ENCODE measurements at places on chromosomes 1 and 21.

DNA sequence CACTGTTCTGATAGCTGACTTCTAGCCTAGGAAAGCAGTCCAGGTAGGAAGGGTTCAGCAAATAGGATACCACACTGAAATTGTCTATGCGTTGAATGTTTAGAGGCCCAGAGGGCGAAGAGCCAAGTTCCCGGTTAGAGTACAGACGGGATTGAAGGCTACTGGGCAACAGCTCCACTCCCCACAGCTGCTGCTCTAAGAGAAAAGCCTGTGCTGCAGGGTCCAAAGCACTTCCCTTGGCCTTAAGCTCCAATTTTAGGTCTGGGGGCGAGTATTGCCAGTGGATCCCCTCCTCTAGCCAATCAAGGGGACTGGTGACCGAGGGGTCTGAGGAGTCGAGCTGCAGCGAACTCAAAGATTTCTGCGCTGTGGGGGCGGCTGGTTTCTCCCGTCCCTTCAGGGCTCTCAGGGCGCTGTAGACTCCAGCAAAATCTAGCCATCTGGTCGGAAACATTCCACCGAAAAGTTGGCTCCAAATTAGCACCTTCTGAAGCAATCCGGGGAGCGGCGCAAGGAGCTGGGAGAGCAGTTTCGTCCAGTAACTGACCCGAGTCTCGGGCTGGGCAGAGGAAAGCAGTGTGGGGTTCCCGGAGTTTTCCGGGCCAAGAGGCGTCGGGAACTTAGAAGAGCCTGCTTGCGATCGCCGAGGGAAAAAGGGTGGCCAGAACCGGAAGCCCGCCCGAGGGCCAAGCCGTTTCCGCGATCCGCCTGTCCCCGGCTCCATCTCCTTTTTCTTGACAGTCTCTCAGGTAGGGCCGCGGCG lies 748 bp downstream of the PPP1R15B start:
- no peak for DNase-seq

DNA sequence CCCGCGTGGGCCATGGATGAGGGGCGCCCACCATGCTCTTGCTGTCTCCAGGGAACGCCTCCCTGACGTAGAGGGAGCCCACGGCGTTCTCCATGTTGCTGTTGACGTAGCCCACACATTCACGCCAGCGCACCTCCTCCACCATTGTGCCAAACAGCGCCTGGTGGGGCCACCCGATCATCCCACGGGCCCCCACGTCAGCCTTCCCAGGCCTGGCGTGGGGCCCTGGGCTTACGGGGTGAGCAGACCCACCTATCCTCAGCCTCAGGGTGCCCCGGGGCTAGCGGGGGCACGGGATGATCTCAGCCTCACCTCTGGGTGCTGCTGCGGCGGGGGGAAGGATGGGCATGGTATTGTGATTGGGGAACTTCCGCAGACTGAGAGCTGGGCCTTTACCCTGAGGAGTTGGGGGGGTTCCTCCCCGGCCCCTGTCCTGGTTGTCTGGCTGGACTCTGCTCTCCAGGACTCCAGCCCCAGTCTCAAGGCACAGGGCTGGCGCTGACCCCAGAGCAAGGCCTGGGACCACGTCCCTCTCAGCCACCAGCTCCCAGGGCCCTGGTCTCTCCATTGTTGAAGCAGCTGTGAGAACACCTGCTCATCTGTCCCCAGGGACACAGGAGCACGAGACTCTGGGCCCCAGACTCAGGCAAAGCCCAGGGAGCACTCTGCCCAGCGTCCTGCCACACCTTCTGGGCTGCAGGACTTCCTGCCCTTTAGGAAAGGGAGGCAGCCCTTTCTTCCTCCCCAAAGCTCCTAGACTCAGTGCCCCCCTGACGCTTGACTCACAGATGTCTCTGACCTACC lies 10.2 kb downstream of the PRXL2B start:
- no peak for DNase-seq

DNA sequence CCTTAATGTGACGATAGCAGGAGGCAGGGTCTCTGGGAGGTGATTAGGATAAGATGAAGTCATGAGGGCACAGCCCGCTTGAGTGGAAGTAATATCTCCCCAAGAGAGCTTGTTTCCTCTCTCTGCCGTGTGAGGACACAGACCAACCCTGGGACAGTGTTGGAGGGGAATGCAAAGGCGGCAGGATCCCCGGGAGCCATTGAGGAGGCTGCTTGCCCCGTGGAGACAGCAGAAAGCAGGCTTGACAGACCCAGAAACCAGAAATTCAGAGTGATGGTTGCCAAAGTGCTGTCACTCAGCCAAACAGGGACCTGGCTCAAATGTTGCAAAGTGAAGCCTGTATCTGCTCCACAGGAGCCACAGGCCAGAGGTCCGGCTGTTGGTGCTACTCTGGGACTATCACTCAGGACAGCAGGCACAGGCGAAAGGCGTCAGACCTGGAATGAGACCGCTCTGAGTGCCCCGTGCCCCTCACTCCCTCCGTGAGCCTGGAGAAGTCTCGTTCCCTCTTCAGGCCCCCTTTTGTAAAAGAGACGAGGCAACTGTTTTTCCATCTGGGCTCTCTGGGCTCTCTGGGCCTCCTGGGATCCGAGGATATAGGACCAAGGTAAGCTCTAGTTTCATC lies 96.6 kb upstream of the VANGL1 start:
- no peak for DNase-seq

- DNase-seq: no peak
Measured at GRCh38 chr1:201692555-201693394, 136.2 kb upstream of the IPO9 start.

DNA sequence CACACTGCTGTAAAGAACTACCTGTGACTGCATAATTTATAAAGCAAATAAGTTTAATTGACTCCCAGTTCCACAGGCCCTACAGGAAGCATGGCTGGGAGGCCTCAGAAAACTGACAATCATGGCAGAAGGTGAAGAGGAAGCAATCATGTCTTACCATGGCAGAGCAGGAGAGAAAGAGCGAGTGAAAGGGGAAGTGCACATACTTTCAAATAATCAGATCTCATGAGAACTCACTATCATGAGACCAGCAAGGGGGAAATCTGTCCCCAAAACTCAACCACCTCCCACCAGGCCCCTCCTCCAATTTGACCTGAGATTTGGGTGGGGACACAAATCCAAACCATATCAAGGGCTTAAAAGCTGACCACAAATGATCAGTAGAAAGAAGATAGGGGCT lies 493.2 kb downstream of the PTPRC start:
- no peak for DNase-seq

DNA sequence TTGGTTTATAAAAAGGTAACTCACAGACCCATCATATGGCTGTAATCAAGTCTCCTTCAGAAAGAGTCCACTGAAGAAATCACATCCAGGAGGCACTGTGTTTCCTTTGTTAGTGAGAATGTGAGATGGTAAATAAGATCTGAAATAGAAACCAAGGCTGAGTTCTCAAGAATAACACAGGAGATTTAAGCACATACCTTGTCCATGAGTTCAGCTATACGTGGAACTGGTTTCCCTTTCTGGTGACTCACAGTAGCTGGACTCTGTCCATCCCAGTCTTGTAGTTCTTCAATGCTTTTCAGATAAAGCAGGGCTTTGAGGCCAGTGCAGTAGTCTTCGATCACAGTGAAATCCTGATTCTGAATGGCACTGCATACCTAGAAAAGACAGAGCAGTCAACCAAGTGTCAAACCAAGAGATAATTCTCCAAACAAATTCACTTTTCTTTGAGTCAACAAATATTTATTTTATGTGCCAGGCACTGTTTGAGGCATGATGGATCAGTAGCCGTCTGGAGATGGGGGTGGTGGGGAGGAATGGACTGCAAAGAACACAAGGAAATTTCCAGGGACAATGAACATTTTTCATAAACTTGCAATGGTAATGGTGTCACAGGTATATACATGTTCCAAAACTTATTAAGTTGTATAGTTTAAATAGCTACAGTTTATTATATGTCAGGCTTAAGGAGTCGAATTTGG lies 471.4 kb downstream of the PTBP2 start:
- peak; percentile 92 for DNase-seq

- DNase-seq: no peak
Measured at GRCh38 chr1:114061121-114061830, 82.0 kb downstream of the OLFML3 start.

DNA sequence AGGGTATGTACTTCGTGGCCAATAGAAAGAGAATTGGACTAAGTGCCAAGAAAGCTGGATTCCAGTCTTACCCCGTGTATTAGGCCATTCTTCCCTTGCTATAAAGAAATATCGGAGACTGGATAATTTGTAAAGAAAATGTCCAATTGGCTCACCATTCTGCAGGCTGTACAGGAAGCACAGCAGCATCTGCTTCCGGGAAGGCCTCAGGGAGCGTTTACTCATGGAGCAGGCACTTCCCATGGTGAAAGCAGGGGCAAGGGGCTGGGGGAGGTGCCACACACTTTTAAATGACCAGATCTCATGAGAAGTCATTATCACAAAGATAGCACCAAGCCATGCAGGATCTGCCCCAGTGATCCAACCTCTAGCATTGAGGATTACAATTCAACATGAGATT lies 7.8 kb upstream of the AMIGO1 start:
- no peak for DNase-seq

DNA sequence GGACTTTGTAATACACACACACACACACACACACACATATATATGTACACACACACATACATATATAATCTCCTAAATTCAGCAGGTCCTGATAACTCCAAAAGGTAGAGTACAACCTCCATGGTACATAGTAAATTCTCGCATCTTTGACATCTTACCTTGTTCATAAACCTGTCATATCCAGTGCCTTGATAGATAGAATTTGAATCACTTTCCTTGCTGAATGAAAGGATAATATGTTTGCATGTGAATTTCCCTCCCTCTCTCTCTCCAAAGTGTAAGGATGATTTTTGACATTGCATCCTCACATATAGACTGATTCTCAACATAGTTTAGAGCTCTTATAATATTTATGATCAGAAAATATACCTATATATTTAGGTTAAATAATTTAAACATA lies 567.1 kb upstream of the ADGRL2 start:
- no peak for DNase-seq

DNA sequence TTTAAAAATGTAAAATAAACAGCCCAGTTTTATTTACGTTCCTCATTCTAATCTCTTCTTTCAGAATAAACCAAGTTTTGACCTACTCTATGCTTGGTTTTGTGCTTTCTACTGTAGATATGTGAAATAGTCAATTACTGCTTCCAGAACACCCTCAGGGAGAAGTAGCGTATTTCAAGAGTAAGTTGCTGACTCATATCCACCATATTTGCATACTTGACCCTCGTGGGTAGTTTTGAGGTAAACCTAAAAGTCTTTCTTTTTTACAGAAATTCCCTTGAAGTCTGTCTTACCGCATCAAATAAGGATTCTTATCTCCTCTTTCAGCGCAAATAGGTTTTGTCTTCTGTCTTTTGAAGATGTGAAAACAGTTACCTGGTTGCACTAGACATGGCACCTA lies 1.4 kb upstream of the OR2L3 start:
- DNase-seq: no peak

GRCh38 chr1:8390707-8391106 lies 72.8 kb downstream of the SLC45A1 start:
- DNase-seq: no peak

GRCh38 chr1:239891621-239892358 lies 199.9 kb upstream of the FMN2 start:
- no peak for DNase-seq

GRCh38 chr1:11746092-11746491 lies 10.2 kb downstream of the AGTRAP start:
- DNase-seq: no peak

DNA sequence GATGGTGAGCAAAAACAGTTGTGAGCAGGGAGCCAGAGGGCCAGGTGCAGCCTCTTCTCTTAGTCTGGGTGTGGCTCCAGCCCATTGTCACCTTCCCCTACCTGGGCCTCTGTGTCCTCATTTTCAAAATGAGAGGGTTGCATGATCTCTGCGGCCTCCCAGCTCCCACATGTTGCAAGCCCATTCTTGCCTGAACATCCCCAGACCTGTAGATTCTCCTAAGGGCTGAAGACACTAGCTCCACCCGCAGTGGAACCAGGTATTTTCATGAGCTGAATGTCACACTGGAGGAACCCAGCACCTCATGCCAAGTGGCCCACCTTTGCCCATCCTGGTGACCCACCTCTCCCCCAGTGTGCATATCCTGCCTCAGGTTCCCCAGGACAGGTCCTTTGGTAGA lies 12.3 kb downstream of the IKBKE start:
- no peak for DNase-seq

- peak; percentile 34 for DNase-seq
Measured at GRCh38 chr1:58318157-58319005, 228.1 kb downstream of the OMA1 start.

DNA sequence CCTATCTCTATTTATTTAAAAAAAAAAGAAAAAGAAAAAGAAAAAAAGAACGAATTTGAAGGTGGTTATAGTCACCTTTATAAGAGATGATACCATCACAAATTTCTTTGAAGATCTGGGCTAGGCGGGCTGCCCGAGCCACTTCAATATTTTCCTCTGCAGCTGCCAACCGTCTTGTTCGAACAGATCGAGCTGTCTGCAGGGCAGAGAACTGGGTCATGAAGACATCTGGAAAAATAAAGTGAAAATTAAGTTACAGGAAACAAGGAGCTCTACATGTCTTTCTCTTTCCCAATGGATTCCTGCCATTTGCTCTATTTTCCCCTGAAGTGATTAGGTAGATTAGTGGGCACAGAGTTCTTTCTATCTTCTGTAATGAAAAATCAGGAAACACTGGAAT lies 31.9 kb downstream of the RUSC1 start:
- DNase-seq: no peak

DNA sequence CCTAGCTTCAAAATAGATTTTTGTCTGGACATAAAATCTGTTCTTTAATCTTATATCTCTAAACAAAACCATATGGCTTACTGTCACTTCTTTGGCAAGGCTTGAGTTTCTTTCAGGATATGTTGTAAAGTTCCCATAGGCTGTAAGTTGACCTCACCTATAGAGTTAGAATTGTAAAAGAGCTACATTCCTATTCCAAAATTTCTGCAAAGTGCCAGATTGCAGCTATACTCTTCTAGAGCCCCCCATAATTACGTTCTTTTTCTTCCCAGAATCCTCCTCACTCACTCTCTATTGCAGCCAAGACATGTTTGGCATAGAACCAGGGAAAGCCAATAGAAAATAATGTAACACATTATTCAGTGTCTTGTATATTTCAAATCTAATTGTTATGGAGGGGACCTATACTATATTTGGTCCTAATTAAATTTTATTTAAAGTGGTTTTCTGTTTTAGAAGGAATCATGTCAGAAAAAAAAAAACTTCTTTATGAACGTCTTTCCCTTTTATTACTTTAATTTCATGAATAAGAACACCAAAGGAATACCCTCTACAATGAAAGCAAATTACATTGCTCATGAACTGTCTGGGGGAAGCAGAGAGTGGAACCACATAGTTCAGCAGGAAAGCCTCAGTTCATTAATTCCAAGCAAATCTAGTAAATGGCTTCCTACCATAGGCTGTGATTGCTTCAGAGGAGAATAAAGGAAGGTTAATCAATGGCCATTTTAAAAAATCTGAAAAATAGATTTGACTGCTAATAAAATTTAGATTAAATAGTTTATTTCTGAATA lies 22.3 kb downstream of the CTTNBP2NL start:
- peak; percentile 30 for DNase-seq

GRCh38 chr1:191575746-191576145 lies 582.5 kb upstream of the RGS18 start:
- no peak for DNase-seq

- DNase-seq: no peak
Measured at GRCh38 chr1:183302452-183303322, 115.5 kb downstream of the NMNAT2 start.

Measured in fibroblast of skin of left quadriceps (primary cell).